ENCODE measurements at places on chromosomes 2 and 18.

DNA sequence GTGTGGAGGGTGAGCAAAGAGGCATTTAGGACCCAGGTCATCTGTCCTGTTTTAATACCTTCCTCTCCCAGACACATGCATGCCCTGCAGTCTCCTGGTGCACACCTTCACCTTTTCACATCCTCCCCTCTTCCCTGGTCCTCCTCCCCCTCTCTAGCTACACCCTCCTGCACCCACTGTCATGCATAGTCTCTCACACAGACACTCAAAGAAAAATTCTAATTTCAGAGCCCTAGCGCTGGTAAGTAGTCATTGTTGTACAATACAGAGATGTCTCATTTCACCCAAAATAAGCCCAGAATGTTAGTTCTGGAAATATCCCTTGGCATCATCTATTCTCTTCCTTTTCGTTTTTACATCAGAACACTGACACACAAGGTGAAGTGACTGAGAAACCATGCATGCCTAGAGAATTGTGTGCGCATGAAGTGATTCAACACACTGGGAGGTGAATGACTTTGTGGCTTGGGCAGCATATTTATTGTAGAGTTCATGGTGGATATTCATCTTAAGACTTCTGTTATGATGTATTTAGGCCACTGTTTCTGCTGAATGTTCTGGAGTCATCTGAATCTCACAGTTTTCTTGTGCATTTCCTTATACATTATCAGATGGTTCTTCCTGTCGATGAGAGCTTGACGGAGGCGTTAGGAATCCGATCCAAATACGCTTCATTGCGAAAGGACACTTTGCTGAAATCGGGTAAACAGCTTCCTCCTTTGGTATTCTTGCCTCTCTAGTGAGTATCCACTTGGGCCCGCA lies 69.9 kb downstream of the COA5 start:
- no peak for DNase-seq

DNA sequence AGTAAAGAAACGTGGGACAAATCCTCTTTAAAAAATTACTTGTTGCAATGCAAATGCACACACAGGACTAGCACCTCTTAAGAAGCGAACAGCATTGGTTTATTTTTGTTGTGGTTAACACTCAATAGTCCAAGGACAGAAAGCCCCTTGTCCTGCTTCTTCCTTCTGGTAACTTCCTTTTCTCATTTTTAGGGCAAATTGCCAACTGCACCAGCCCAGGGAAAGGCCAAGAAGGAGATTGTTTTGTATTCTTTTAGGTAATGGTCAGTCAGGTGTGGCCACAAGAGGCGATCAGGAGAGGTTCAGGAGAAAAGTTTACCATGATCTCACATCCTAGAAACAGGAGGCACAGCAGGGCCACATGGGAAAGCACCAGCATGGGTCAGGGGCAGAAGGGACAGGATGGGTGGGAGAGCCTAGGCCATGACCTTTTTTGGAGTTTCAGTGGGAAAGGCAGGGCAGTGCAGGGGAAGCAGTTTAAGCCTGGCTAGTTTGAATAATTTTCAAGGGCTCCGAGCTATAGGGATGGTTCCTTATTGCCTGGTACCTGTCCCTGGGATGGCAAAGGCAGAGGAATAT lies 73.0 kb downstream of the CHRNA1 start:
- DNase-seq: no peak

GRCh38 chr2:216643986-216644659 lies 10.9 kb downstream of the IGFBP2 start:
- DNase-seq: no peak

- DNase-seq: no peak
Measured at GRCh38 chr2:54859997-54860701, 136.7 kb downstream of the EML6 start.

DNA sequence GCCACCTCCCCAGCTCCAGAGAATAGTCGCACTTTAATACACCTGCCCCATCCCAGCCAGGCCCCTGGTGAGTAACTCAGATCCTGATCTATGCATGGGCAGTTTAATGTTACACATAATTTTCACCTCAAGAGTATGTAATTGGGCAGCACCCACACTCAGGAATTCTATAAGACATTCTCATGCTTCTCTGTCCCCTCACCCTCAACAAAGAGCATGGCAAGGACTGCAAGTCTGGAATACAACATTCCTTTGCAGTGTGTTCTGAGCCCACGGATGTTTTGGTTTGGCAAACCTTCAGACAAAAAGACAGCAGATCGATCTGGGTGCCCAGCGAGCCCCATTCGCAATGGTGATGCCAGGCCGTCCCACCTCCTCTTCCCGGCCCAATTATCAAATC lies 4.9 kb upstream of the SLC14A1 start:
- DNase-seq: no peak

- peak; percentile 63 for DNase-seq
Measured at GRCh38 chr2:6913415-6914157, 3.6 kb upstream of the RNF144A start.

GRCh38 chr18:80159713-80160636 lies 50.9 kb downstream of the ADNP2 start:
- peak; percentile 43 for DNase-seq

DNA sequence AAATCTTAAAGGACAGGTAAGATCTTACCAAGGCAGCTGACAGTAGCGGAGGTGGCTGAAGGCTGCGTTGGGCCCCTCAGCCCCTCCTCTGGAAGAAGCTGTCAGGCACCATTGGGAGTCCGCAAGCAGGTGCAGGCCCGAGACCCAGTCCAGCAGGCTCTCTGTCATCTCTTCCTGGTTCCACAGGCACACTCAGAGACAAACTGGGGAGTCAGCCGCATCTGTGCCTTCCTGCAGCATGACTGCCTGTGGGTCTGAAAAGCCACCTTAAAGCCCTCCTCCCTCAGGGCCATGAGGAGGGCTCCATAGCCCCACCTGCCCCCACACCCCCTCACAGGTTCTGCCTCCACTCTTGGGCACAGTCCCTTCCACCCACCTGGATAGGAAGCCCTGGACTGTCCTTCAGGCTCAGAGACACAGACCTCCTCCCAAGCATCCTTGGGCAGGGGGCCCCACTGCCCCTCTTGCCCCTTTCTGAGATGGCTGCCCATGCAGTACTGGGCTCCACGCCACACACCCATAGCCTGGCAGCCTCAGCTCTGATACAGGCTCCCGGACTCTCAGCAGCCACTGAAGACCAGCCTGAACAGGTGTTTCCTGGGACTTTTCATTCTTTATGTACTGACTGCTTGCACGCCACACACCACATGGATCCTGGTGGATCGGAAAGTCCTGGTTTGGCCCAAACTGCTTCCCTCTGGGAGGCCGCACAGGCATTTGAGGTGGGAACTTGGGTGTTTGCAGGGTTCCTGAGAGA lies 239.8 kb downstream of the SEPTIN10 start:
- no peak for DNase-seq

GRCh38 chr18:46040033-46040746 lies 31.9 kb downstream of the PSTPIP2 start:
- DNase-seq: no peak

DNA sequence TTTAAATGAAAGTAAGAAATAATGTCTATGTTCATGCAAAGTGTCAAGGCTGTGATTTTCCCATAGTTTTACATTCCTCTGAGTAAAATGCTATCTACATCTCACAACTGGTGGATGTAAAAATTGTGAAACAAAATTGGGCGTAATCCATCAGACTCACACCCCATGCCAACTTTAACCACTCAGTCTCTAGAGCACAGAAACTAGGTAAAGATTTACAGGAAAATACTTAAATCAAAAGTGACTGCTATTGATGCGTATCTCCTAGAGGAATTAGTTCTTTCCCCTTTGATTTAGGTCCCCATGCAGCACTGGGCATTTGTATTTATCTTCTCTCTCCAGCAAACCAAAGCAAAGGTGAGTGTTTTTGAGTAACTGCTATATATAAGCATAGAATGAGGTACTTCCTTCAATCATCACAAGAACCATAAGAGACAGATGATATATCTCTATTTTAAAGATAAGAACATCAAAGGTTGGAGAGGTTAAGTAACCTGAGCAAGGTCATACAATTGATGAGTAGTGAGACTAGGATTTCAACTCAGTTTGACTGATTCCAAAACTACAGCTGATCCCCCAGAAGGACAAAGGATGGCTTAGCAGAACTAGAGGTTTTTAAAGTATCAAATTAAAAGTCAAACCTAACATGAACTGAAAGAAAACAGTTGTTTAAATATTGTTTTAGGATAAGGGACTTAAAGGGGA lies 594.0 kb upstream of the ACVR2A start:
- no peak for DNase-seq

DNA sequence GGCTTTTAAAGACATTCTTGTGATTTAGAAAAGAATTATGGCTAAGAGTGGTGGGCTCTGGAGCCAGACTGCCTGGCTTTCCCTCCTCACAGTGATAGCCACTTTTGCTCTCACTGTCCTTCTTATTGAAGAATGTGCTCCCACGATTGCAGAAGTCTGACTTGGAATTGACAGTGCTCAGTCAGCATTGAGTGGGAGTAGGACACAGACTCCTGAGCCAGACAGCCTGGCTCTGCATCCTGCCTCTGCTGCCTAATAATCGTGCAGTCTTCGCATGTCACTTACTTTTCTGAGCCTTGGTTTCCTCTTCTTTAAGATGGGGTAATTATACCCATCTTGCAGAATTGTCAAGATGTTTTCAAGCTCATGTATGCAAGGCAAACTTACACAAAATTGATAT lies 23.3 kb downstream of the SPATS2L start:
- DNase-seq: no peak

GRCh38 chr2:33598561-33599174 lies 431 bp downstream of the FAM98A start:
- DNase-seq: peak; percentile 52

- DNase-seq: no peak
Measured at GRCh38 chr2:59589881-59590280, 963.6 kb downstream of the BCL11A start.

- DNase-seq: no peak
Measured at GRCh38 chr18:34972765-34973414, 68.3 kb upstream of the MAPRE2 start.

DNA sequence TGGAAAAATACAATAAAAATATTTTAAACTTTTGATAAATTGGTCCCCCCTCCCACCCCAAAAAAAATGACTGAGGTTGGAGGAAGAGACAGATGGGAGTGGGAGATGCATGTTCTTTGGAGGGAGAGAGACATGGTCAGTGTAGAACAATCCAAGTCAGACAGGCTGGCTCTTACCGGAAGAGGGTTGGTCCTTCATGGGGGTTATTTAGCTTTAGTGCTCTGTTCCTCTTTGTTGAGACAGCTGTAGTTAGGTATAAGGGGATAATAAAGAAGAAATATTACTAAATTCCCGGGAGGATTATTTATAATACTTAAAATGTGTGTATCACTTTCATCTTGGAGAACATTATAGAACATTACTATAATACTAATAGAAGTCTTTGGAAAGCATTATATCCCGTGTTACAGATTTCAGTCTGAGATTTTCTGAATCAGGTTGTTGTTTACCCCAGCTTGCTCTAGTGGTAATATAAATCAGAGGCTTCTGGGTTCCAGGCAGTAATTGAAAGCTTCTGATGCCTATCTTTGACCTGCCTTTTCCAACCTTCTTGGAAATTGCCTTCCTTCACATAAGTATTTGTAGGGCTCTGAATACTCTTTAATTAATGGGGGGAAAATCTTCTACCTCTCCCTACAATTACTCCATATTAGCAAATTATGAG lies 87.7 kb downstream of the SPTBN1 start:
- DNase-seq: no peak

DNA sequence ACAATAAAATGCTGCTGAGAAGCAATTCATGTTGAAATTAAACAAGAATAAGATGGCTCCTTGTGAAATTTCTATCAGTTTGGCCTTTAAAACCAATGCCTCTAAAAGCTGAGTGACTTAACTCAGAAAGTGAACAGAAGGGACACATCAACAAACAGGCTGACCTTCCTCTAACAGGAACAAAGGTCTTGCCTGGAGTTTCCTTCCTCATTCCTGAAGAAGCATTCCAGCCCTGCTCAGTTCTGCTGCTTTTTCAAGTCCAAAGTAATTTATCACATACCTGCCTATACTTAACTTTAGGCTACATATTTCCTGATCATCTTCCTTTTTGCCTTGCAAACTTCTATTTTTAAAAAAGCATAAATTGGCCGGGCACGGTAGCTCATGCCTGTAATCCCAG lies 14.1 kb downstream of the PTRHD1 start:
- DNase-seq: no peak

DNA sequence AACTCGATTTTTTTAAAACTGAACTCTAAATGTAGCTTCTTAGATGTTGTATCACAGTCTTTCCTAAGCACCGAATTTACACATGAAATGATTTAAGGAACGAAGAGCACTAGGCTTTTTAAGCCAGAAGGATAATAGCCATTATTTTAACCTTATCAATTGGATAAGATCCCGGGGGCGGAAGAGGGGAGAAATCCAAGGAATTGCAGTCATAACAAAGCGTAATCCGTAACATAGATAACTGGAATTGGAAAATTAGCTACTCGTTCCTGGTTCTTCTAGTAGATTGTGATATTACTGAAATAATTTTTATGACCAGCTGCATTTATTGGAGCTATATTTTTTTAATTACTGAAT lies 988 bp upstream of the KANSL1L start:
- no peak for DNase-seq

DNA sequence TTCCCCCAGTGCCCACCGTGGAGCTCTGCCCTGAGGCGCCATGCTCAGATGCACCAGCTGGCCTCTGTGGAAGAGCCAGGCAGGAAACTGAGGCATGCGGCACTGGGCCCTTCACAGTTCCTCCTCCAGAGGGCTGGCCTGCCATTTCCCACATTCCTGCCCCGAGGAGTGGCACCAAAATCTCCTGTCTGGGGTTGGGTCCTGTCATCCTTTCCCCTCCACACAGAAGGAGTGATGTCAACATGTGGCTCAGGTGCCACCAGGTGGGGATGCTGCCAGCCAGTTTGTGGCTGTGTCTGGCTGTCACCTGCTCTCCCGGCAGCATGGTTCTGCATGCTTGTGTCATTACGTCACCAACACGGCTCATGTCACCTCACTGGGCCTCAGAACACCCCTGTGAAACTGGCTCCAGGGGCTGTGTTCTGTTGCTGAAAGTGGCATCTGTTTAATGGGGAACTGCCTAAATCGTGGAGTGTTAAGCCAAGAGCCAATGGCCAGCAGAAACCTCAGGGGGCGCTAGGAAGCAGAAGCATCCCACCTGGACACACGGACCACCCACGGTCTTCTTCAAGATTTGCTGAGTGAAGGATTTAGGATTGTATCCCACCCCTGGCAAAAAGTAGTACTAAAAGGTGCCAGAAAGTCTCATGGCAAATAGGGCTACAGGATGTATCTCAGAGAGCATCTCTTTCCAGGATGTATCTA lies 51.3 kb downstream of the ZAP70 start:
- DNase-seq: no peak

DNA sequence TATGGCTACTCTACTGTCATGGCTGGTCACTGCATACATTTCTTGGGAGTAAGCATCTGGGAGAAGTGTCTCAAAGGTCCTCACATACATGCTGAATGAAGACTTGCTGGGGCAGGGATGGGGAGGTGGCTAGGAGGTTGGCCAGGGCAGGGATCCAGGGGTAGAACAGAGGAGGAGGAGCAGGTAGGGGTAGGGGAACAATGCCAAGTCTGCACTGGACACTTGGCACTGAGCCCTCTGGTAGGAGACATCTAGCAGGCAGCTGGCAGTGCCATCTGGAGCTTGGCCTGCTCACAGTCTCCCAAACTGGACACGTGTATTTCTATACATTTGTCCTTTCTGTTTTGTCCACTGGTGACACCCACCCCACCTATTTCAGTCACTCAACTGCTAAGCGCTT lies 62.7 kb upstream of the REV1 start:
- DNase-seq: no peak
